ENCODE measurements at places on chromosomes 4 and X.

DNA sequence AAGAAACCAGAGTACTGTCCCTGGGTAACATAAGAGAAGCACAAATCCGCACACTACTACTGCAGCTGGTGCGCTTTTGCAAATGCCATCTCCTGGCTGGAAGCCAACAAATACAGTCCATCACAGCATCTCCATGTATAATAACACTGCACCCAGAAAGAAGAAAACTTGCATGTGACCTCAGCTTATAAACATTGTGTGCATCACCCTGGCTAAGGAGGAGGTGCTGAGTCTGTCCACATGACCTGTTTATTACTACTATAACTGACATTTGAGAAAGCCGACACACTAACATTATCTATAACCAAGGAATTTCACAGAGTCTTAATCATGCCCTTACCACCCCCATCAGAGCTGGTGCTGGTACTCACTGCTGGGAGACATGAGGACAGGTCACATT, 516.8 kb downstream of the CFAP47 start:
- no peak for DNase-seq

GRCh38 chr4:33626221-33626620, 2618.1 kb downstream of the ARAP2 start:
- no peak for DNase-seq

GRCh38 chr4:114249561-114249960, 270.1 kb upstream of the ARSJ start:
- no peak for DNase-seq

DNA sequence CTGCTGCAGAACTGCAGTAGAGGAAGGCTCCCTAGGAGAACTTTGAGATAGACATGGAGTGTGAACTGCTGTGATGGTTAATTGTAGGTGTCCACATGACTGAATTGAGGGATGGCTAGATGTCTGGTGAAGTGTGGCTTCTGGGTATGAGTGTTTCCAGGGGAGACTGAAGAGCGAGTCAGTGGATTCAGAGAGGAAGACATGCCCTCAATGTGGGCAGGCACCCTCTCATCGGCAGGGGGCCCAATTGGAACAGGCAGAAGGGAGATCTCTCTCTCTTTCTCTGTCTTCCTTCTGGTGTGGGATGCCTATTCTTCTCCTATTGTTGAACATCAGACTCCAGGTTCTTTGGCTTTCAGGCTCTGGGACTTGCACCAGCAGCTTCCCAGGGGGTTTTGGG, 304.7 kb upstream of the GATB start:
- no peak for DNase-seq

GRCh38 chr4:121597346-121597934, 99.3 kb downstream of the ANXA5 start:
- peak; percentile 34 for DNase-seq

DNA sequence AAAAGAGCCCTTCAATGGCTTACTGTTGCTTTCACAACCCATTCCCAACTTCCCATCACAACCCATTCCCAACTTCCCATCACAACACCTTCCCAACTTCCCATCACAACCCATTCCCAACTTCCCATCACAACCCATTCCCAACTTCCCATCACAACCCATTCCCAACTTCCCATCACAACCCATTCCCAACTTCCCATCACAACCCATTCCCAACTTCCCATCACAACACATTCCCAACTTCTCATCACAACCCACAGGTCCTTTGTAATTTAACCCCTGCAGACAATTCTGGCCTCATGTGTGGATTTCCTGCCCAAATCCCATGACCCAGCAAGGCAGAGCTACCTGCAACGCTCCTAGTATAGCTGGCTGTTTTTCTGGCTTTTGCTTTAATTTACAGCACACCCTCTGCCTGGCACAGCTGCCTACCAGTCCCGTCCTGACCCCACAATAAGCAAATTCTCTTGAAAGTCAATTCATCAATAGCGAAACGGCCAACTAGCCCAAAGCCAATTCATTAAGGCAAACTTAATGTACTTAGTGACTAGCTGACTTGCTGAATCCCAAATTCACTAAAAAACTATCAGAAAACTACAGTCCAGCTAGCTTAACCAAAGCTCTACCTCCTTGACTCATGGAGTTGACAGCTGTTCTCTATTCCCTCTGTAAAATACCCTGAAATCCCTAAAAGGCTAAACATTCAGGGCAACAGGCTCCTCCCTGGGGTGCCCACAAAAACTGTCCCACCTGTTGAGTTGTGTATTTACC, 75.6 kb downstream of the AFAP1 start:
- DNase-seq, result peak; percentile 51

DNA sequence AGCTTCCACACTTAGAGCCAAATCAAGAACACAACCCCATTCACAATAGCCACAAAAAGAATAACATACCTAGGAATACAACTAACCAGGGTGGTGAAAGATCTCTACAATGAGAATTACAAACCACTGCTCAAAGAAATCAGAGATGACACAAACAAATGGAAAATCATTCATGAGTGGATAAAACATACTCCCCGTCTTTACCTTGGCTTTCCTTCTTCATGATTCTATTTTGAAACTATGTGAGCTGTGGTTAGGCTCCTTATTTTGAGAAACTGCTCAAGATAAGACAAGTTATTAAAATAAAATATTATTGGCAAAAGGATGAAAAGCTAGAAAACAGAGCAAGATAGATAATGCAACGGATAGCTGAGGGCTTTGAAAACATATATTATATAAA, 598.1 kb upstream of the FAT1 start:
- peak; percentile 44 for DNase-seq

- DNase-seq, result no peak
Measured at GRCh38 chr4:181271116-181271640, 972.0 kb upstream of the TENM3 start.

DNA sequence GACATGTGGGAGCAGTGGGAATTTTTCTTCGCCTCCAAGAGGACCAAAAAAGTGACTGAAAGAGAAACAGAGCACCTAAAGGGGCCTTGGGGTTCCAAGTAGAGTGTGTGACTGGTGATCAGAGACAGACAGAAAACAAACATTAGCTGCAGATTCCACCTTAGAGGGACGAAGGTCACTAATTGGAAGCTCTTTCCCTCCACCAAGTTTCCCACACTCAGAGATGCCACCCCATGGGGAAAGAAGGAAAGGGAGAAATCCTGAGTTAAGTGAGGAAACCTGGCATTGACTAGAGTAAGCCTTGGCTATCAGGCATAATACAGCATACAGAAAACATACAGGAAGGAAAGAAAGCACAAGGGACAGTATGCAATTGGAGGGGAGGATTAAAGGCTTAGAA, 90.9 kb downstream of the HNRNPD start:
- no peak for DNase-seq

DNA sequence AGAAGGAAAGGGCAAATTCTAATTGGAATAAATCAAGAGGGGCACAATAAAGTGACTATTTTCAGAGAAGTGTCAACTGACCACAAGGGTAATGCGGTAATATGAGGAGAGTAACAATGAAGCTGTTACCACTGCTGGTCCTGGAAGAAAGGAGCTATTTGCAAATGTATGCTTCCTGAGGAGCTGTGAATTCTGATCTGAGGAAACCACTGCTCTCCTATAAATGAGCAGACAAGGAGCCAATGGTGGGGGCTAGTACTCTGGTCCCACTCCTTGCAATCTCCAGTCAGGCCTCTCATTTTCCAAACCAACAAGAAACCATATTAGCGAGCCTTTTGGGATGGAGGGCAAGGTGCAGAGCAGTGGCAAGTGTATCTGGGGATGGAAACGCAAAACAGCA, 770.2 kb downstream of the FSTL5 start:
- no peak for DNase-seq

DNA sequence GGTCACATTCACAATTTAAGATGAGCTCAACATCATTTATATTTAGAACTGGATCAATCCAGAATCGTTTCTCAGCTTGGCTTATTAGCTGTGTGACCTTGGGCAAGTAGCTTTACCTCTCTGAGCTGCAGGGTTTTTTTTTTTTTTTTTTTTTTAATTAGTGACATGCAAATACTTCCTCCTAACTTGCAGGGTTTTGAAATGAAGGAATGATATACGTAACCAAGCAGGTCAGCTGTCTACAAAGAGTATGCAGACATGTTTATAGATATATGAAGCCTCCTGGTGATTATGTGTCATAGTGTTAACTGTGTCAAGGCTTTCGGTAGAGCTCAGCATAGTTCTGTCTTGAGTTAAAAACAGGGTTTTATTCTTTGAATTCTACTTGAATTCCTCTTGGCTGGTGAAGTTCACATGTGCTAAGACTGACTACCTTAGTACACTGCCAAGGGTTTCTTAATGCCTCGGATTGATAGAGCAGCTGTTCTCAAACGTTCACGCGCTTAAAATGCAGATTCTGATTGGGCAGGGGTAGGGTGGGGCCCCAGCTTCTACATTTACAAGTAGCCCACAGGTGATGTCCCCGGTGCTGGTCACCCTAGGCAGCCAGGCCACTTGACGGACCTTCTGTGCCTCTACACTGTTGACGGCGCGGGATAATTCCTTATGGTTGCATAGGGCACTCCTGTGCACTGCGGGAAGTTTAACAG, 654 bp upstream of the STS start:
- DNase-seq, result peak; percentile 47

DNA sequence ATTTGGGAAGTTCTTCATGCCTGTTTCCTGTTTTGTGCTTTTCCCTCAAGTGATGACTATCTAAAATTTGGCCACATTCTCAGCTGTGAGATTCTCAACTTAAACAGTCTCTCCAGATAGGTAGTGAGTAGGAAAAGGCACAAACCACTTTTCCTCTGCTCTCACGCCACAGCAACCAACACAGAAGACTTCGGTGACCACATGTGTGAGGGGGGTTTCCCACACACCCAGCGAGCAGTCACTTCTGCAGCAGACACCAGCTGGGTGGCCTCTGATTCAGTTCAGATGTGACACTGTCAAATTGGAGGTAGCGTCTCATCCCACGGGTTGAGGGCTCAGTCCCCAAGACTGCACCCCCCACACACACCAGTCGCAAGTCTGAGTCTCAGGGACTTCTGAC, 25.1 kb upstream of the CLDN34 start:
- DNase-seq, result no peak

DNA sequence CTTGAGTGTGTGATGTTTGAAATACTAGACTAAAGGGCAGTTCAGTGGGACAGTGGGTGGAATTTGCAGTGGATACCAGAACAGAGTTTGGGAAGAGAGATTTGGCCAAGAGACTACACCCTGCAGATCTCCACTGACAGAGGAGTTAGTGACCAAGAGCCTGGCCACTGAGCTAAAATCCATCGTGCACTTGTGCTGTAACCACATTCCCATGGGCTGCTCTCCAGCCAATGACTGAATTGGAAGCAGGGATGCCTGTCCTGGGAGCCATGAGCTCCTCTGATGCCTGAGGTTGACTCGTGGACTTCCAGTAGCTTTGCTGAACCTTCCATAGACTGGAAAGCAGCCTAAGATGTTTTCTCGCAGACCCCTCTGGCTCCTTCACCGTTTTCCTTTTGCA, 296.1 kb downstream of the TRIML1 start:
- no peak for DNase-seq

DNA sequence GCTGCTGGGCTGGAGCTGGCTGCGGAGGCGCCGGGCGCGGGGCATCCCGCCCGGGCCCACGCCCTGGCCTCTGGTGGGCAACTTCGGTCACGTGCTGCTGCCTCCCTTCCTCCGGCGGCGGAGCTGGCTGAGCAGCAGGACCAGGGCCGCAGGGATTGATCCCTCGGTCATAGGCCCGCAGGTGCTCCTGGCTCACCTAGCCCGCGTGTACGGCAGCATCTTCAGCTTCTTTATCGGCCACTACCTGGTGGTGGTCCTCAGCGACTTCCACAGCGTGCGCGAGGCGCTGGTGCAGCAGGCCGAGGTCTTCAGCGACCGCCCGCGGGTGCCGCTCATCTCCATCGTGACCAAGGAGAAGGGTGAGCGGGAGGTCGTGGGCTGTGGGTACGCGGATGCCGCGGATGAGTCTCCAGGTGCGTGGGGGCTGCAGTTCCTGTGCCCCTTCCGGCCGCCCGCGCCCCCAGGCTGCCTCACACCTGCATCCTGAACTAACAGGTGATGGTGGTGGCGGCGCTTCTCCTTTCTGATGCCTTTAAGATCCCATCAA, 499 bp downstream of the CYP2U1 start:
- no peak for DNase-seq

- no peak for DNase-seq
Measured at GRCh38 chrX:30876367-30876766, 12.7 kb downstream of the TAB3 start.

- peak; percentile 88 for DNase-seq
Measured at GRCh38 chr4:122010610-122011009, 58.8 kb upstream of the TRPC3 start.

DNA sequence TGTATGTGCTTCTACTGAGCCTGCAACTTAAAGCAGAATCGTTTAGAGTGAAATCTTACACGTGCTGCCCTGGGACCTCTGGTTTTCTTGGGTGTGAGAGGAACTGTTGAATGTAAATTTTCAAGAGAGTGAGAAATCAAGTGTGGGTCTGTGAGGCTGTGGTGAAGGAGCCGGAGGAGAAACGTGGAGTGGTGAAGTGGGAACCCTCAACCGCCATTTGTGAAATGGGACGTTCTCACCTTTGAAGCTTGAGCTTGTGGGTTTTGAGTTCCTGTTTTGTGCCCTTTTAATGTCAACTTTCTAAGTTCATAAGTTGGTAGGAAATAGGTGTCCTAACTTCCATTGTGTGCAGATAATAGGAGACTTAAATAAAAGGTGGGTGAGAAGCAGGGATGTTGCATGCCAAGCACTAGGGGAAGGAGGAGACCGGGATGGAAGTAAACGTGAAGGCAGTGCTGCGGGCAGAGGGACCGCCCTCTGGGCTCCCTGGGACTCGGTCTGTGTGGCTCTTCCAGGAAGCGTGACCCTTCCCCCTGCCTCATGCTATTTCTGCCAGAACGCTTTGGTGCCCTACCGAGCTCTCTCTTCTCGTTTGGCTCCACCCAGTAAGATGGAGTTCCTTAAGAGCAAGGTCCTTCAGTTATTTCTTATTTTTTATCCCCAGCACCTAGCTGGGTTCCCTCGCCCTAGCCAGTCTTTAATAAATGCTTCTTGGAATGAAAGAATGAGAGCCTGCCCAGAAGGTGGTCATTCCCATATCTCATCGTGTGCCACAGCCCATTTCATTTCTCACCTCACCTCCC, 56.0 kb downstream of the TMEM131L start:
- DNase-seq, result no peak

DNA sequence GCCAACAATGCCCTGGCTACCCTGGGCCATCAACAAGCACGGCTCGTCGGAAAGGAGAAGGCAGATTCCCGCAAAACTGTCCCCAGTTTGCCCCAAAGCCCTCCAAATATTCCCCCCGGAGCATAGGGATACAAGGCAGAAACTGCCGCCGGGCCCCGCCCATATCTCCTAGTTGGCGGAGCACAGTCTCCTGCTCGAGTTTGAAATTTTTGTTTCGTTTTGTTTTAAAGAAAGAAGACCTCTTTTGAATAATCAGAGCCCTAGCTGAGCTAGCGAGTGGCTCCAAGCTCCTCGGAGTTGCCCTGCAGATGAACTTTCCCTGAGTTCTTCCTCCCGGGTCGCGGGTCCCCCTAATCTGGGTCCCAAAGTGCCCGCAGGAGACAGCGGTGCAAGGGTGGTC, 138.1 kb upstream of the ZIC3 start:
- no peak for DNase-seq

- DNase-seq, result no peak
Measured at GRCh38 chrX:29453333-29453732, 762.0 kb upstream of the MAGEB2 start.

All from iris pigment epithelial cell (primary cell).